ENCODE measurements at places on chromosomes 3 and 15.

DNA sequence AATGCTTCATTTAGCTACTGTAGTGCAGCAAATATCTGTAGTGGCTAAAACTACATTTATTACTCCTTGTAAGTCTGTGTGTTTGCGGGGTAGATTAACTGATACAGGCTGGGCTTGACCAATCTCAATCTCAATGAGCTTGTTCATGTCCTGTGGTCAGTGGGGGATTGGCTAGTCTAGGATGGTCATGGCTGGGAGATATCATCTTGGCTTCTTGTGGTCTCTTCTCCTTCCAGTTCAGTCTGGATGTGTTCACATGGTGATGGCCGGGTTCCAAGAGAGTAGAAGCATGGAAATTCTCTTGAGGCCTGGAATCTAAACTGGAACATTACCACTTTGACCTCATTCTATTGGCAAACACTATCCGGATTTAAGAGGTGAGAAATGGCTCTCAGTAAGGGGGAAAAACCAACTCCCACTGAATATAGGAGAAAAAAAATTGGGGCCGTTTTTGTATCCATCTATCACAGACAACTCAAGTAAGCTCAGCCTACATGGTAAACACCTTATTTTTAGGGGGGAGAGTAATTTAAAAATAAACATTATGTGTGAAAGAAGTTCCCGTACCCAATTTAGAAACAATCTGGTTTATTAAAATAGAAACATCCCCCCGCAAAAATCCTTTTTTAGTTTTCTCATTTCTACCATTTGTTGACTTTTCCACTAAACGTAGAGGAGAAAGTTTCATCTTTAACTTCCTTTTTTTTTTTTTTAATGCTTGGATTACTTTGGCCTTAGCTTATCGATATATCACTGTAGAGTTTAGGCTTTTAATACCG, 284.9 kb upstream of the TBC1D5 start:
- no peak for DNase-seq

- no peak for DNase-seq
These were observed 1121.2 kb downstream of the NSUN3 start for GRCh38 chr3:95184038-95184437.

DNA sequence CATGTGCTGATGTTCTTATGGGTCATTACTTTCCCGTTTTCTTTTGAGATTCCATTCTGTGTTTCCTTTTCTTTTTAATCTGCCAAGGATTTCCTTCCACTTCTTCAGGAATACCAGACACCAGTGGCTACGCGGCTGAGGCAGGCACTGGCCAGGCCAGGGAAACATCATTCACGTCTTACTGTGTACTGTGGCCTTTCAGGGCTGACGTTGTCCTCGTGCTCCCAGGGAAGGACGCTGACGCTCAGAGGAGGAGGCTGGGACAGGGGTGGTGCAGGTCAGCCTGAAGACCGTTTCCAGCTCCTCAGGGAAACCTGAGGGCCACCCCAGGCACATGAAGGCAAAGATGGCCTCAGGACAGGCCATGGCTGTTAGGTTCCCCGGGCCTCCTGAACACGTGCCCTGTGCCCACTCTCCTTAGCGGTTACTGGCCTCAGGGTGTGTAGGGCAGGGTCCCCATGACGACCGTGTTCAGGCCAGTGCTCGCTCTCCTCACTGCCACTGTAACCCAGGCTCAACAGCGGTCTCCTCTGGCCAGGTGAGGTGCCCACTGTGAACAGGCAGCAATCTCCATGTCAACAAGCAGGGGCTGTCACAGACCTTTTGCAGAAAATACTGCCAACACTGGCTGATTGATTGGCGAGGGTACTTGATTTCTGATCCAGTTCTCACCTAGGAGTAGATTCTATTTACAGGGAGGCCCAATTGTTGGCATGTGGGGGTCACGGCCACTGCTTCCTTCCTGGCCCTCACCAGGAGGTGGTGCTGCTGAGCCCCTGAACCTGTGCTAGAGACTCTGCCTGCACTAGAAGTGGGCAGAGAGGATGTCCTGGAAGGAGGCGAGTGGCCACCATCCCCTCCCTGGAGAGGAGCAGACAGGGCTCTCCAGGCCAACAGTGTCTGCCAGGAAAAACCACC, 169.5 kb downstream of the ATP10A start:
- DNase-seq = peak; percentile 54

- DNase-seq = no peak
These were observed 436.9 kb upstream of the C2CD4B start for GRCh38 chr15:62601777-62602545.

- no peak for DNase-seq
These were observed 172.1 kb downstream of the TBC1D2B start for GRCh38 chr15:77905301-77905920.

DNA sequence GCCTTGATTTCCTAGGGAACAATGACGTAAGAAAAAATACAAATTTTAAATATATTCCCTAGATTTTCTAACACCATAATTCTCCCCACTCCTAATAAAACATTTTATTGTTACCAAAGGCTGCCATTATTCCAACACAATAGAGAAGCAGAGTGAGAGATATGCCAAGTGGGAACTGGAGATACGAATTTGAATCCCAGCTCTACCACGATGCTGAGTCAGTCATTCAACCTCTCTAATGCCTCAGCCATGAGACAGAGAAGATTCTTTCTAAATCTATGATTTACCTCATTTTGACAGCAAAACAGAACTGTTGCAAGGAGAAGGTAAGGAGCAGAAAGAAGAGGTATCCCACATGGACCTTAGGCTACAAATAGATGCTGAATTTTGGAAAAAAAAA, 112.5 kb downstream of the IGF2BP2 start:
- no peak for DNase-seq

- DNase-seq = no peak
These were observed 39.5 kb upstream of the GOLGA8J start for GRCh38 chr15:30043211-30043655.

- DNase-seq = no peak
These were observed 36.3 kb downstream of the PLA2G4D start for GRCh38 chr15:42057799-42058646.

GRCh38 chr3:184172681-184173373, 1.8 kb upstream of the AP2M1 start:
- DNase-seq = no peak

GRCh38 chr3:10942690-10943205, 49.8 kb upstream of the SLC6A1 start:
- no peak for DNase-seq

DNA sequence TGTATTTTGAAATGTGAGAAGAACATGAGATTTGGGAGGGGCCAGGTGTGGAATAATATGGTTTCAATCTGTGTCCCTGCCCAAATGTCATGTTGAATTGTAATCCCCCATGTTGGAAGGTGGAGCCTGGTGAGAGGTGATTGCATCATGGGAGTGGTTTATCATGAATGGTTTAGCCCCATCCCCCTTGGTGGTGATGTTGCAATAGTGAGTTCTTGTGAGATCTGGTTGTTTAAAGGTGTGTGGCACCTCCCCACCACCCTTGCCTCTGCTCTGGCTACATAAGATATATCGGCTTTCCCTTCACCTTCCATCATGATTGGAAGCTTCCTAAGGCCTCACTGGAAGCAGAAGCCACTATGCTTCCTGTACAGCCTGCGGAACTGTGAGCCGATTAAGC, 23.9 kb upstream of the TMEM108 start:
- no peak for DNase-seq

- DNase-seq = peak; percentile 15
These were observed at the start of gene PTX3 for GRCh38 chr3:157436583-157437291. PTX3 (plus strand) TSS chr3:157436850; CDS start chr3:157436934, 84 bp downstream.

- DNase-seq = no peak
These were observed 254.5 kb downstream of the NLGN1 start for GRCh38 chr3:173652093-173652492.

- no peak for DNase-seq
These were observed 29.8 kb downstream of the ADAMTS17 start for GRCh38 chr15:100311833-100312476.

DNA sequence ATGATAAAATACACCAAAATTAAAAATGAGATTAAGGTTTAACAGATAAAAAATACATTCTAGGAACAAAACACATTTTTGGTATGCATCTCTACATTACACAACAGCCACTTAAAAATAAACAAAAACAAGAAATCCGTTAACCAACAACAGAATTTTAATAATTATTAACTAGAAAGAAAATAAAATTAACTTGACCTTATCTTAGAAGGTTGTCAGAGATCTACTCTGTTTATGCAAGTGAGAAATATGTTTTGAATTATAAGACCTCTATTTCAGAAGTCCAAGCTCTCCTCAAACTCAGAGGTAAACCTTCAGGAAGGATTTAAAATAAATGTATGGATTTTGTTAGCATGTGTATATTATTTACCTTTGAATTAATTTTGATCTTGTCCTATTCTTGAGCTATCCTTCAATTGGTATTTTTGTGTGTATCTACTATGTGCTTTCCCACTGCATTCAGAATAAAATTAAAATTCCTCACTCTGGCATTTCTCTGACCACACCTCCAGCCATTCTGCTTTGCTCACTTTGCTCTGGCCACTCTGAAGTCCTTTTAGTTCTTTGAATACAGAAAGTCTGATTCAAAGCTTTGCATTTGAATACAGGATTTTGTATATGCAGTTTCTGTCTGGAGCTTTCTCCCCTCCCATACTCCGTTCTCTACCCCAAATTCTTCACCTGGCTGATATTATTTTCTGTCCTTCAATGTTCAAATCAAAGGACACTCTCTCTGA, 352.0 kb downstream of the ZBTB20 start:
- DNase-seq = no peak

GRCh38 chr3:111902534-111902933, 43.5 kb downstream of the PHLDB2 start:
- no peak for DNase-seq

GRCh38 chr3:61236556-61236955, 14.7 kb downstream of the FHIT start:
- no peak for DNase-seq

GRCh38 chr3:38957296-38957695, 94.4 kb downstream of the SCN11A start:
- no peak for DNase-seq

- DNase-seq = no peak
These were observed 97.9 kb upstream of the NANOGP8 start for GRCh38 chr15:35182841-35183479.

GRCh38 chr3:140203510-140203909, 268.5 kb downstream of the CLSTN2 start:
- DNase-seq = no peak

- no peak for DNase-seq
These were observed 45.7 kb upstream of the MCTP2 start for GRCh38 chr15:94185547-94186236.

DNA sequence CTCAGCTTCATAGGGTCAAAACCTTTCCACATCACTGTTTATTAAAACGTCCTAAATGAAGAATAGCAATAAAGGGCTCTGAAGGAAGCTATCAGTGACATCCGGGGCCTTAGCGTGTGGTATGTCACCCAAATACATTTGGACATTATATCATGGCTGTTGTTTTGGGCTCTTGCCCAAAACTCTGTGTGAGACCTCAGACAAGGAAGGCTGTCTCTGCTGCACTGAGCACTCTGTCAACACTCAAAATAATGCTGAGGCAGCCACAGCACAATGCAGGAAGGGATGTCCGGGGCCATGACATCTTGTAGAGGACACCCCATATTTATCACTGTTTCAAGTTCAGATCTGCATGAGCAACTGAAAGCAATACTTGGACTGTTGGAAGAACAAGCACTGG, 293.8 kb upstream of the WNT5A start:
- DNase-seq = no peak

DNA sequence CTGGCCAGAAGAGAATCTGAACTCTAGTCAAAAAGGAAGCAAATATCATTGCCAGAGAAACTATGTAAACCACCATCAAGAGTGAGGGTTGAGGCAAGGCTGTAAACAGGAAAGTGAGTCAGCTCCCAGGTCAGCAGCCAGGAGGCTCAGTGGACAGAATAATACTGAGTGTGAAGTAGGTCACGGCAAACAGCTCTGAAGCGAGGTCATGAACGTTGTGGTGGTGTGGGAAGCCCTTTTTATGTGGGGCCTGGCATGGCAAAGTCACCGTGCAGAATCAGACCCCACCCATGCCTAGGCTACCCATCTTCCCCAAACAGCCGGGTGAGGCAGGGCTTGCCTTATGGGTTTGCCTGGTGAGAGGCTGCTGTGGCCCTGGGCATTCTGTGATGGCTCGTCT, 43.9 kb downstream of the THBS1 start:
- DNase-seq = peak; percentile 59

- DNase-seq = no peak
These were observed 12.1 kb downstream of the GOLM2 start for GRCh38 chr15:44300572-44300971.

DNA sequence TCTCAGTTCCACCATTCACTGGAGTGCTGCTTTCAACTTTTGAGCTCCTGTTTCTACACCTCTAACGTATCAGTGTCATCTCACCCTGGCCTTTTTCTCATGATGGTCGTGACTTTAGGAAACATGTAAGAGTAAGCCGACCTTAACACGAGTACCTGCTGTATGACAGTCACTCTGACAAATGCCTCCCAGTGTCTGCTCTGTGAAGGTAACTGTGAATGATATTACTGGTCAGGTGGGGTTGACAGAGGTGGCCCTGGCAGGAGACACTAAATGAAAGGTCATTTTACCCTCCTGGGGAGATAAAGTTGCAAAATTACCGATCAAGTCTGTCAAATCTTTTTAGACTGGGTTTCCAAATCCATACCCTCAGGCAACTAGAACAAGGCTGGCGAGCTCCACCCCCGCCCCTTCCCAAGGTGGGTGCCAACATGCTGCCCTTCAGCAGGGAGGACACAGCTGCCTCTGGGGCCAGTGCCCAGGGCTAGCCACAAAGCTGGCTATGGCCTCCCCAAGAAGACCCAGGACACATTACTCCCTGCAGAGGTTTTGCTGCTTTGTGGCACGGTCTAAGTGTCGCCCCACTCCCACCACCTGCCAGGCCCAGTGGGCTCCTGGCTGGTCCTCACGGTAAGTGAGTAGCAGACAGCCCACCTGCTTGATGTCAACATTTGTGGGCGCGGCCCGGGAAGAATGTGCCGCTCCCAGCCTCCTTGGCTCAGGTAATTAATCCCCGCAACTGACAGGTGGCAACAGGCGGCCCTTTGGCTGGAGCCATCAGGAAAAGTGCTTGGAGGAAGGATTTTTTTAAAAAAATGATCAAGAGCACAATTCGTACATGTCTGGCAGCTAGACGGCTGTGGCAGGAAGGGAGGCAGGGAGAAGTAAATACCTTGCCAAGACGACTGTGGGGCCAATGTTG, 211.8 kb downstream of the TP63 start:
- DNase-seq = no peak

GRCh38 chr3:69236812-69237707, 114.7 kb upstream of the LMOD3 start:
- no peak for DNase-seq

- DNase-seq = no peak
These were observed 231.3 kb downstream of the LPP start for GRCh38 chr3:188385295-188385694.

Measured in stimulated activated naive CD8-positive, alpha-beta T cell treated with anti-CD3 and anti-CD28 coated beads, Interleukin-15, Interleukin-2, amounts not matched to agents 100 U/mL and 50 U/mL, for 24 hours (primary cell).